ENCODE measurements at places on chromosomes 16 and 17. TPM values are rescaled to one million over a fixed set of nuclear protein-coding genes. Genes with fewer than 3 reads are reported as not detected.

GRCh38 chr17:74210191-74211140 lies 2.9 kb upstream of the TTYH2 start:
- DNase-seq, result peak; percentile 45

- DNase-seq, result peak; percentile 88
These were observed 180.1 kb downstream of the SPECC1 start for GRCh38 chr17:20189302-20189701.

DNA sequence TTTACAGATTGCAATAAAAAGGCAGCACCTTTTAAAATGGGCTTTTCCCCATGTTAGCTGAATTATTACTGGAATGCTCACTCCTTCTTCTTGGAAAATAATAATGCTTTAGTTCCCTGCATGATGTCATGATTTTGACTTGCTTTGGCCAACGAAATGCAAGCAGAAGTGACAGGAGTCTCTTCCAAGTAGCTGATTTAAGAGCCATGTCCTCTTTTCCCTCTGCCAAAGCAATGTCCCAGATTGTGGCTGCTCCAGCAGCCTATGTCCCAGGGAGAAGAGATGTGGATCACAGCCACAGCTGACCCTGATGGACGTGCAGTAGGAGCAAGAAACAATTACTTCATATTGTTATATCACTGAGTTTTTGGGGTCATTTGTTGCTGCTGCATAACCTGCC lies 246.6 kb downstream of the HAPSTR1 start:
- DNase-seq, result no peak

GRCh38 chr16:1121601-1122397 lies 25.8 kb upstream of the C1QTNF8 start:
- no peak for DNase-seq

- DNase-seq, result no peak
These were observed 29.6 kb upstream of the SHISA9 start for GRCh38 chr16:12871784-12872183.

DNA sequence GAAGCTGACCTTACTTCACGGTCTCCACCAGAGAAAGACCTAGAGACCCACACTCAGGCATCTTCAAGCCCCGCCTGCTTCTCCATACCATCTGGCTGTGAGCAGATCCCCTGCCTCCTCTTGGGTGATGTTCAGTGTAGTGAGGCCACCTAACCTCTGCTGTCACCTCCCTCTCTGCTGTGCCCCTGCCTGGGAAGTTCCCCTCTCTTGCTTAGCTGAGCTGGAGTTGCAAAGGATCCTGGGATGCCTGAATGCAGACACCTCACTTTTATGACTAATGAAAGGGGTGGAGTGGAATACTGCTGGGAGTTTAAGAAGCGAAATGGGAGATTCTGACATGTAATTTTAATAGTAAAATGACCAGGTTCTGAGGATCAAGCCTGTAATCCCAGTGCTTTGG lies 5.8 kb downstream of the IRX3 start:
- no peak for DNase-seq

GRCh38 chr16:57475711-57476339 lies 10.5 kb downstream of the DOK4 start:
- no peak for DNase-seq

GRCh38 chr17:68452724-68453290 lies 4.5 kb downstream of the WIPI1 start:
- no peak for DNase-seq

DNA sequence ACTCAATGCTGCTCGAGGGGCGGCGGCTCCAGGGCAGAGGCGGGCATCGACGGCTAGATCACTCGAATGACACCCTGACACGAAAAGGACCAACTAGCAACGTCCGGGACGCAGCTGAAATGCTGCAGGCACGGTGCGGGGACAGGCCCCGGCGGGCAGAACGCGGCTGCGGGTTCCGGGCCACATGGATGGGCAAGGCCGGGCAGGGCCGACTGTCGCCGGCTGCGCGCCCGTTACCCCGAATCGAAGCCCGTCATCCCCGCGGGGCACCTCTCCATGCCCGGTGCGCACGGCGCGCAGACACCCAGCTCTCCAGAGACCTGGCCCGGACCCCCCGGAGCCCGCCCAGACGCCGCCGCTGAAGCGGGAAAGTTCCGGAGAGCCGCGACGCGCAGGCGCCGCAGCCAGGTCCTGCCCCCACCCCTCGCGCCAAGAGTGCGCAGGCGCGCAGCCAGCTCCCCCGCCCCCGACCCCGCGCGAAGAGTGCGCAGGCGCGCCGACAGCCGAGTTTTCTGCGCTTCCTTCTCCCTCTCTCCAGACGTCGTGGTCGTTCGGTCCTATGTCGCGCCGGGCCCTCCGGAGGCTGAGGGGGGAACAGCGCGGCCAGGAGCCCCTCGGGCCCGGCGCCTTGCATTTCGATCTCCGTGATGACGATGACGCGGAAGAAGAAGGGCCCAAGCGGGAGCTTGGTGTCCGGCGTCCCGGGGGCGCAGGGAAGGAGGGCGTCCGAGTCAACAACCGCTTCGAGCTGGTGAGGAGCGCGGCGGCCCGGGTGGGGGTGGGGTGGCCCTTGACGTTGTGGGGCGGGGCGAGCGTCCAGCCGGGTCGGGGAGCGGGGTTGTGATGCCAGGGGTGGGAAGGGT lies at the start of gene TCF25:
Gene TCF25, plus strand, starts transcription at position 484 of the 863 bp plus-strand sequence. Its CDS starts 76 bp downstream, at position 560.
- peak; percentile 75 for DNase-seq

DNA sequence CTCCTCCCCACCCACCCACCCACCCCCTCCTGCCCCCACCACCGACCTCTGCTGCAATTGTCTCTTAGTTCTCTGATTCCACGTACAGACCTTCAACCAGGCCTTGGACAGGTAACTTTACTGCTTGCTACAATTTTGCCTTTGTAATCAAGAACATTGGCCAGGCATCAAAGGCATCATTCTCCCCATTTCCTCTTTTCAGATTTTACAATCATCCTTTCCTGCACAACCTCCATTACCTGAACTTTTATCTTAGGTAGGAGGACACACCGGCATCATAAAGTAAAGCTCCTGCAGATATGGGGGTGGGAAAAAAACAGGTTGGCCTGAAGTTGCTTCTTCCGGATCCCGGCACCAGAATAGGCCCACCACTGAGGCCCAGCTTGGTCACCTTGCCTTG lies 25.7 kb upstream of the SUPT4H1 start:
- no peak for DNase-seq

GRCh38 chr16:69013991-69014390 lies 91.5 kb upstream of the HAS3 start:
- DNase-seq, result no peak

DNA sequence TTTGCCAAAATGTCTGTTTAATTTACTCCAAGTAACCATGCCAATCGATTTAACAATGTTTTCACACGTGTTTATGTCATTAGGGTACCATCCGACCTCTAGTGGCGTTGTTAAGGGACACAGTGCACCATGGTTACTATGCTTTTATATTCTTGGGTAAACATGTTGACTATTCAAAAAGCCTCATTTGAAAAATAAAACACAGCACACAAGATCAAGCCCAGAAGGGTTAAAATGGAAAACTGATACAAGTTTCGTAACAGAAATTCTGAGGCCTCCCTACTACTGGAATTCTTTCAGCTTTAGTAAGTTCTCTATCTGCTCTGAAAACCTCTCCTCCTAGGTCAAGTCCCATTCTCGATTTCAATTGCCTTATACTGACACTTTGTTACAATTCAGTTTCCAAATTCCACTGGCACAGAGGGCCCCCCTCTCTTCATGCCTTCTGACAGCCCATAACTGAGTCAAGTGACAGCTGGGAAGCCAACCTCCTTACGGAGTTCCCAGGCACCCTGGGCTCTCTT lies 2.1 kb downstream of the CFAP20 start:
- DNase-seq, result no peak

DNA sequence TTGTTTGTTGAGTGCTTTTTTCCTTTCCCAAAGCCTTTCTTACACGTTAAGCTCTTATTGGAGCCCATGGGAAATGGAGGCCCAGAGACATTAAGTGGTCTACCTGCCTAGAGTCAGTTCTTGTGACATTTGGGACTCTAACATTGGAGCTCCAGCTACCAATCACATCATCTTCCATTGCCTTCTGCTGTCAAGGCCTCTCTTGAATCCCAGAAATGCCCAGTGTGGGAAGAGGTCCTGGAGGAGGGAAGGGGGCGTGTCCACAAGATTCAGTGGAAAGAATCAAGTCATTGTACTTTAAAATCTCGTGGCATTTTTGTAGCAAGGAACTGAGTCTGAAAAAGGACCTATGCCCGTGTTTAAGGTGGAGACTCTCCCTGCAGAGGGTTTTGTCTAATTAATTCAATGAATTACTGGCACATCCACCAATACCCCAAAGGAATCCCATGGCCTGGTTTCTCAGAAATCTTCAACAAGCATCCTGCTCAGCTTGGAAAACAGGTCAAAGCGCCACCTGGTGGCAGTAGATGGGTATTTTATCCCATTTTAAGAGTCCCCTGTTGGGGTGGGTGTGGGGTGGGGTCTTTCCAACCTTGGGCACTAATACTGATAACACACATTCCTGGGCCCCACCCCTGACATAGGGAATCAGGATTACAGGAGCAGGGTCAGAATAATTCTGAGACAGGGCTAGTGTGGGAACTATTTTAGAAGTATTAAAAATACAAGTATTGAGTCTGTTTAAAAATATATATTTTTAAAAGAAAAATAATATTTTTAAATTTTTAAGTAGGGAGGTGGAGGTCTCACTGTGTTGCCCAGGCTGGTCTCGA lies 24.6 kb downstream of the GPT2 start:
- DNase-seq, result peak; percentile 27

GRCh38 chr17:78793968-78794367 lies 11.9 kb upstream of the CYTH1 start:
- DNase-seq, result no peak

The TMIGD1 gene
- total RNA-seq, result not detected

The MRM1 gene
- 2.7 TPM for total RNA-seq
